ENCODE measurements at places on chromosomes 1 and 21. TPM values are rescaled to one million over a fixed set of nuclear protein-coding genes. Genes with fewer than 3 reads are reported as not detected.

The SHE gene
- 10.2 TPM for total RNA-seq

The DDX20 gene
- total RNA-seq = 7.1 TPM

The LCE2A gene
- not detected for total RNA-seq

The GPR61 gene
- 0.07 TPM for total RNA-seq

Data from left ventricle myocardium superior (tissue), 1 donor.